ENCODE measurements at places on chromosomes 11 and 22.

- H3K27ac ChIP-seq: peak overlapping the region; percentile 29
- peak overlapping the region; percentile 35 for H3K4me3 ChIP-seq
- H3K4me1 ChIP-seq: peaks cover 20% of the 10 kb centered on the region
- no peaks in the 10 kb centered on the region for H3K36me3 ChIP-seq
Observed at GRCh38 chr11:102560555-102561011, 30.0 kb upstream of the MMP7 start.

- peaks cover 25% of the 10 kb centered on the region for H3K4me1 ChIP-seq
- no peaks in the 10 kb centered on the region for H3K36me3 ChIP-seq
- H3K27me3 ChIP-seq: no peaks in the 10 kb centered on the region
- peak overlapping the region; percentile 71 for H3K4me3 ChIP-seq
Observed at GRCh38 chr11:46118702-46119351, 2.4 kb downstream of the PHF21A start.

GRCh38 chr11:93520726-93521509 lies 22.3 kb downstream of the SMCO4 start:
- H3K27ac ChIP-seq: no peak overlapping the region
- DNase-seq: no peak
- H3K4me1 ChIP-seq: peaks cover 16% of the 10 kb centered on the region

- no peak for DNase-seq
- no peaks in the 10 kb centered on the region for H3K4me1 ChIP-seq
- peaks cover 64% of the 10 kb centered on the region for H3K36me3 ChIP-seq
- no peaks in the 10 kb centered on the region for H3K27me3 ChIP-seq
- H3K4me3 ChIP-seq: no peak overlapping the region
- no peak overlapping the region for H3K27ac ChIP-seq
Observed at GRCh38 chr11:985406-985805, 51.1 kb downstream of the MUC6 start.

GRCh38 chr11:116948391-116948790 lies 111.0 kb upstream of the APOA1 start:
- no peak overlapping the region for H3K27ac ChIP-seq
- DNase-seq: no peak
- peaks cover 12% of the 10 kb centered on the region for H3K36me3 ChIP-seq
- no peaks in the 10 kb centered on the region for H3K4me1 ChIP-seq
- no peak overlapping the region for H3K4me3 ChIP-seq

GRCh38 chr11:131334601-131335000 lies 35.8 kb upstream of the NTM start:
- no peaks in the 10 kb centered on the region for H3K36me3 ChIP-seq
- DNase-seq: no peak
- H3K27ac ChIP-seq: no peak overlapping the region
- no peaks in the 10 kb centered on the region for H3K27me3 ChIP-seq
- no peak overlapping the region for H3K4me3 ChIP-seq

GRCh38 chr11:125766251-125766650 lies 12.4 kb downstream of the PATE2 start:
- no peaks in the 10 kb centered on the region for H3K36me3 ChIP-seq
- H3K27me3 ChIP-seq: no peaks in the 10 kb centered on the region
- no peak for DNase-seq
- H3K27ac ChIP-seq: no peak overlapping the region

DNA sequence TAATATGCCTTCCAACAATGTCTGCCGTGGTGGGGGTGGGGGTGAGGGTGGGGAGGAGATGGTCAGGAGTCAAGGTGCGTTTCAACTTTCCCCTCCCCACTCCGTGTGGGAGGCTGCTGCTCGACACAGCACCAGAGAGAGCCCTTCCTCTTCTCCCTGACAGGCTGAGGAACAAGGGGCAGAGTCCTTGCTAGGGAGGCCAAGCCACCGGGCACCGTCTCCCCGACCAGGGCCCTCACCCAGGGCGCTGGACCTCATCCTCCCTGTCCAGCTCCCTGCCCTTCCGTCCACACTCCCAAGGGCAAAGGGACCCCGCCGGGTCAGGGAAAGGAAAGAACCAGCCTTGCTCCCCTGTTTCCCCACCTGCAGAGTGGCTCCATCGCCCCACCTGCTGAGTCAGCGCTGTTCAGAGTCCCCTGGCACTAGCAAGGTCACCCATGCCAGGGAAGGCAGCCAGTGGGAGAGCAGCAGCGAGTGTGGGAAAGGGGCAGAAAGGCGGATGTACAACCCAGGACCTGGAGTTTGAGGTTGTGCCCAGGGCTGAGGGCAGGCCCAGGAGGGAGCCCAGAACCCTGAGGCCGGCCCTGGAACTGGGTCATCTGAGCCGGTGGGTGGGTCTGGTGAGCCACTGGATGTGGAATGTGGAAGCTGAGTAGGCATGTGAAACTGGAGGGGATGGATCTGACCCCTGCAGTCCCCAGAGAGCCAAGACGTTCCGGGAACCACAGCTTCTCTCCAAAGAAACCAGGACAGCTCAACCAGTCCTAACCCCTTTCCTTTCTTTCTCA lies 47.2 kb downstream of the BUD13 start:
- DNase-seq: no peak
- peaks cover 3% of the 10 kb centered on the region for H3K27me3 ChIP-seq
- H3K4me1 ChIP-seq: no peaks in the 10 kb centered on the region
- no peak overlapping the region for H3K27ac ChIP-seq

GRCh38 chr11:11965192-11965591 lies 43.2 kb downstream of the DKK3 start:
- DNase-seq: no peak
- H3K27me3 ChIP-seq: no peaks in the 10 kb centered on the region
- H3K4me3 ChIP-seq: no peak overlapping the region
- H3K27ac ChIP-seq: no peak overlapping the region
- H3K4me1 ChIP-seq: peaks cover 15% of the 10 kb centered on the region
- H3K36me3 ChIP-seq: no peaks in the 10 kb centered on the region

DNA sequence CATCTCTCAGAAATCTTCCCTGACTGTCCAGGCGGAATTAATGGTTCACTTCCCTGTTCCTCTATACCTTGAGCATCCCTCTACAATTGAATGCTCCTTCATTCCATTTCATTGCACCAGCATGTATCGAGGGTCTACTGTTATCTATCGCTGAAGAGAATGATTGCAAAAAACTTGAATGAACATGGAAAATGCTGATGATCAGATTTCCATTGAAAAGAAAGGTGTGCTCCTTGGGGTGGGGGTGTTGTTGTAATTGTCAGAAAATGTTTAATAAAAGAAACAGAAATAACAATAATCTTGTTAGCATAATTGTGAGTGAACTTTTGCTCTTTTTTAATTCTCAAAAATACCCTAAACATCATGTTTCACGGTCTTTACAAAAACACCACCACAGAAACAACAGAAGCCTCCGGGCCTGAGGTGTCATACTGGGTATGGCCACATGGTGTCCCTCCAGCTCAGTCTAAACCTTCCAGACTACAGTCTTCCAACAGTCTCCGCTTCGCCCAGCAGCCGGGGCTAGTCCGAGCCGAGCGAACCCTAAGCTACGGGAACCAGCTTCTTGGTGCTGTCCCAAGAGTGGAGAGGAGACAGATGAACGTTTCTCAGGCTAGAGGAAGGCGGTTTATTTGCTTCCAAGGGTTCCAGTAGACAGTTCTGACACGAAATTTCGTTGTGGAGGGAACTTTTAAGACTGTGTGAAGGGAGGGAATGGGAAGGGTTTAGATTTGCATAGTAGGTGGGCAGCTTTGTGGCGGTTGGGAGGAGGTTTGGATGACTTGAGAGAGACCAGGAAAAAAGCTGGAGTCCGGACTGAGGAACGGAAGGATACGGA lies 75.8 kb upstream of the ZBED5 start:
- H3K27me3 ChIP-seq: peaks cover 18% of the 10 kb centered on the region
- H3K4me1 ChIP-seq: peaks cover 9% of the 10 kb centered on the region
- H3K36me3 ChIP-seq: no peaks in the 10 kb centered on the region
- peak overlapping the region; percentile 39 for H3K4me3 ChIP-seq

GRCh38 chr22:40416636-40417035 lies 46.2 kb downstream of the SGSM3 start:
- no peak overlapping the region for H3K4me3 ChIP-seq
- H3K27me3 ChIP-seq: no peaks in the 10 kb centered on the region
- DNase-seq: no peak
- H3K27ac ChIP-seq: no peak overlapping the region

DNA sequence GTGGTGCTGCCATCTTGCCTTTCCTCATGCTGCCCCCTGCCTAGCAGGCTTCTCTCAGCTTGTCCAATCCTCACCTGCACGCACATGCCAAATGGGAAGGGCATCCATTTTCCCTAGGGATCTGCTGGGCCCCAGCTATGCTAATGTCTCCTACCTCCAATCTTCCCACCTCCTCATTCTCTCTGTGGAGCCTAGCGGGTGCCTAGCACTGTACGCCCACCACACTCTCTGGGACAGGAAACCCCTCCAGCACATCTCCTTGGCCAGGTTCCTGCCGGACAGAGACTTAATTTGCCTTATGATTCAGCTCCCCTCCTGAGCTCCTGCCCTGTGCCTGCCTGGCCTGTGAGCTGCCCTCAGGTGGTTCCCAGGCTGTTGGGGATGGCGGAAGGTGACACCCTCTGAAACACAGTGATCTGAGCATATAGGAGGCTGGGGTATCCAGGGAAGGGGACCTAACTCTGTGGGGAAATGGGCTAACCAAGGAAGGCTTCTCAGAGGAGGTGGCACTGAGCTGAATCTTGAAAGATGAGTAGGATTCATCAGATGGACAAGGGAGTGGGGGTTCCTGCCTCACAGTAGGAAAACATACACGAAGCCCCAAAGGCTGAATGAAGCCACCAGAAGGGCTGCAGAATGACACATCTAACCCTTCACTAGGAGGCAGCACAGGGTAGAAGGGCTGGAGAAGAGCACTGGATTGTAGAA lies 79.2 kb upstream of the WNT11 start:
- H3K27me3 ChIP-seq: no peaks in the 10 kb centered on the region
- no peak overlapping the region for H3K27ac ChIP-seq
- peaks cover 18% of the 10 kb centered on the region for H3K4me1 ChIP-seq
- no peak overlapping the region for H3K4me3 ChIP-seq
- DNase-seq: no peak

DNA sequence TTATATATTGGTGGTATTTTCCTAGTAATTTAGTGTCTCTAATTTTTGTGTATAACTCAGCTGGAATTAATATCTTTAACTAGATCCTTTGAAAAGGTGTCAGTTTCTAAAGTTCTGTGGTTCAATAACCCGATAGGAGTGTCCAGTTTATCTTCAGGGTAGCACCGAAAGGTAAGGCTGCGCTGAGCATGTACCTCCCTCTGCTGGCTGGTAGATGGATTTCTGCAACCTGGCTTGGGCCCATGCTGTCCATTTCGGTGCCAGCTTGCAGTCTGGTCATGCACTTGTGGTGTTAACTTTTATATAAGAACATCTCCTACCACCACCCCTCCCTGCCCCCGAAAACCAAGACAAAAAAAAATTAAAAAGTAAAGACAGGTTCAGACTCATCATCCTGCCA lies 24.7 kb downstream of the EXT2 start:
- no peak overlapping the region for H3K4me3 ChIP-seq
- H3K4me1 ChIP-seq: no peaks in the 10 kb centered on the region
- no peak overlapping the region for H3K27ac ChIP-seq
- DNase-seq: no peak
- peaks cover 30% of the 10 kb centered on the region for H3K36me3 ChIP-seq

DNA sequence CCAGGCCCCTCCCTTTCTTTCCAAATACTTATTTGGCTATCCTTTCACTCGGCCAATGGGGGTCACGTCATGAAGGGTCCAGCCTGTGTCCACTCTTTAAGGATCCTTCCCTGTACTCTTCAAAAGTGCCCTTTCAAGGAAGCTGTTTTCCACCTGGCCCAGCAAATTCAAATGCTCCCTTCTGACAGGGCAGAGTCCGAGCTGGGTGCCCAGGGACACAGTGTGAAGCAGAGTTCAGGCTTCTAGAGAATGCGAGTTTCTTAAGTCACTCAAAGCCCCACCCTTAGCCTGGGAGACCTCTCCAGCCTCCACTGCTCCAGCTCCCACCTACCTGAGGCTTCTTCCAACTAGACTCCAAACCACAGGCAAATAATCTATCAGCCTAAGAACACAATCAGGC lies 5.5 kb upstream of the APOA1 start:
- H3K27ac ChIP-seq: no peak overlapping the region
- H3K27me3 ChIP-seq: no peaks in the 10 kb centered on the region
- peaks cover 38% of the 10 kb centered on the region for H3K36me3 ChIP-seq
- no peak for DNase-seq
- H3K4me1 ChIP-seq: no peaks in the 10 kb centered on the region
- no peak overlapping the region for H3K4me3 ChIP-seq

DNA sequence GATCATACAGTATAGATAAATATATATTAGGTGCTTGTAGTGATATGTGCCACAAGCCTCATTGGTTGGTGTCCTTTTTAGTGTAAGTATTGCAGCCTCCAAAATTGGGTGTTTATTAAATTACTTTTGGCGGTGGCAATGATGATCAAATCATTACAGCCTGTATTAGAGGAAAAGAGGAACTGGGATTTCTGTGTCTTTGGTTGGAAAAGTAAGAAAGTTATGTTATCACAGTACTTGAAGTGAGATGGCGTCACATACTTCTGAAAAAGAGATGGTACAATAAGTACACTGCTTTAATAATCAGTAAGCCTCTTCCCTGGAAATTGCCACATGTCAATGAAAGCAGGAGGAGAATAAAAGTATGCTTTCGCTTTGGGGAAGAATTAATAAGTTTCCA lies 523 bp upstream of the MPZL3 start:
- peaks cover 6% of the 10 kb centered on the region for H3K4me1 ChIP-seq
- no peaks in the 10 kb centered on the region for H3K36me3 ChIP-seq
- no peaks in the 10 kb centered on the region for H3K27me3 ChIP-seq
- H3K4me3 ChIP-seq: peak overlapping the region; percentile 78
- DNase-seq: no peak

DNA sequence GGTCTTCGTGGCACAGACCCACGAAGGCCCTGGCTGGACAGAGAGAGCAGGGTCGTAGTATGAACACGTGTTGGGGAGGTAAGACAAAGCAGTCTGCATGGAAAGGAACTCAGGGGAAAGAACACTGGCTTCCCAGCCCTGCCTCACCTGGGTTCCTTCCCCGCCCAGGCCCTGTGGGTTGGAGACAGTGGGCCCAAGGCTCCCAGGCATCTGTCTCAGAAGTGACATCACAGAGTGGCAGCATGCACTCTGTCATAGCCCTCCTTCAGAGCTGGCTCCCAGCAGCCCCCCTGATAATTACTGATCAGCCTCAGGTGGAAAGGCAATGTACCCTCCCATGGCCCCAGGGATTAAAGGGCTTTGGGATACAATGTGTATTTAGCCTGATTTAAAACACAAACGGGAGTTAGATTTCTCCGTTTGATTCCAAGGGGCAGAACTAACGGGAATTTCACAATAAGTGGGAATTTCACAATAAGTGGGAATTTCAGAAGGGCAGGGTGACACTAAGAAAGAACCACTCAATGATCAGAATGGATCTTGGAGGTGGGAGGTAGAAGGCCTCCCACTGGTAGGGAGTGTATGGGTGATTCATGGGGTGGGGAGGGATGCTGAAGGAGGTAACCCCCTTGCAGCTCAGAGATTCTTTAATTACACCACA lies 65.1 kb downstream of the SLC22A12 start:
- H3K4me3 ChIP-seq: no peak overlapping the region
- H3K4me1 ChIP-seq: no peaks in the 10 kb centered on the region
- no peaks in the 10 kb centered on the region for H3K27me3 ChIP-seq
- H3K36me3 ChIP-seq: no peaks in the 10 kb centered on the region
- DNase-seq: no peak
